ENCODE measurements at places on chromosomes 4 and X.

DNA sequence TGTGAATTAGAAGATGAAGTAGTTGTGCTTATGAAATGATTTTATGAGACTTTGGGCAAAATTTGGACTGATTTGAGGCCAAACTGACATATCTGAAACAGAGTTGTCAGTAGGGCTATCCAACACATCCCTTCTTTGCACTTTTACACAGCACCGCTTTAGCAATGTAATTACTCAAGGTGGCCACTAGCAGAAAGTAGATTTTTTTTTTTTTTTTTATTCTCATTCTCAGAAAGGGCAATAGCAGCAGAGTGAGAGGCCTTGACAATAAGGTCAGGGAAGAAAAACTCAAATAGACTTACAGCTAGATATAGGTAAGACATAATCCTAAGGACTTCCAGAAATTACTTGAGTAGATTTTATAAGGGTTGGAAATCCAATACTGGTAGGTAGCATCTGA, 414.3 kb downstream of the NAP1L3 start:
- DNase-seq: no peak

- no peak for DNase-seq
These were observed 9.8 kb upstream of the HMGB2 start for GRCh38 chr4:173343832-173344397.

- DNase-seq: no peak
These were observed 480.1 kb upstream of the FTHL17 start for GRCh38 chrX:31551913-31552312.

- DNase-seq: no peak
These were observed 46.2 kb downstream of the PCDH19 start for GRCh38 chrX:100363896-100364295.

- no peak for DNase-seq
These were observed 132.0 kb upstream of the MED14 start for GRCh38 chrX:40867352-40867751.

GRCh38 chrX:45517090-45517973, 316.7 kb upstream of the DIPK2B start:
- DNase-seq: no peak

- no peak for DNase-seq
These were observed 51.9 kb downstream of the ARX start for GRCh38 chrX:24963823-24964222.

DNA sequence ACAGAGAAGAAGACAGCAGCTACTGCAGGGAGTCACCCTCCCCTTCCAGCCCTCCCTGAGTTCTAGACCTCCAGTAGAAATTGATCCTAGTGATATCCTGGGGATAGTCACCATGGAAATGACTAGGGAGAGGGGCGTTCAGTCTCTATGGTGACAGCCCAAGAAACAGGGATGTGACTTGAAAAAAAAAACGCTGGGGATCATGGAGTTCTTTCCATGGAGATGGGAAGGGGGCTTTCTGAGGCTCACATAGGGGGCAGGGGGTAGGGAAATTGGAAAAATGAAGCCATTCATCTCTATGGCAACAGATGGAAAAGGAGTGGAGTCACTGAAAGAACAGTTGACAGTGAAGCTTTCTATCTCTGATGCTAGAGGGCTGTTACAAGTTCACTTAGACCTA, 28.0 kb upstream of the IGBP1 start:
- DNase-seq: no peak

DNA sequence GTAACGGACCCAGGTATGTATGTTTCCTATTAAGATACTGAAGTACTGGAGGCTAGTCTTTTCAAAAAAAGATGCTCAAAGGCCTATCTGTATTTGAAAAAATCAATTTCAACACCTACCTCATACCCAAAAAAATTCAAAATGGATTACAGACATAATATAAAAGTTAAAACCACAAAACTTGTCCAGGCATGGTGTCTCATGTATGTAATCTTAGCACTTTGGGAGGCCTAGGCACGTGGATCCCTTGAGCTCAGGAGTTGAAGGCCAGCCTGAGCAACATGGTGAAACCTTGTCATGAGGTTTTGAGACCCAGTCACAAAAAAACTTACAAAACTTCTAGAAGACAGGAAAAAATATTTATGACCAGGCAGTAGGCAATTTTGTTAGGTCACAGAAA, 16.7 kb downstream of the RBMX start:
- DNase-seq: no peak

DNA sequence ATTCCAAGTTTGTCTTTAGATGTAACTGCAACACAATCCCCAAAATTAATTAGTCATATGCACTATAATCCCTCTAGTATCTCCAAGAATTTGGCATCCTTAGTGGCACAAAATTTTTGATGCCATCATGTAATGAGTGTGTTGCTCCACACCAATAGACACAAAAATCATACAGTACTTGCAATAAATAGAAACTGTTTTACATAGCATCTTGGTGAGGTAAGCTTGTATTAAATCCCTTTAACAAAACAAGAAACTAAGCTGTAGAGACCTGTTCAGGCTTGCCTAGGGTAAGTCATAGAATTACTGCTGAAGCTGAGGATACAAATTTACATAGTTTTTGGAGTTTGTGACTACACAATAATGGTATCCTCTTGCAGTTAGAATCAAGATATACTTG, 64.5 kb upstream of the PRSS12 start:
- DNase-seq: no peak

GRCh38 chrX:38170556-38170955, 50.1 kb downstream of the SRPX start:
- DNase-seq: no peak

DNA sequence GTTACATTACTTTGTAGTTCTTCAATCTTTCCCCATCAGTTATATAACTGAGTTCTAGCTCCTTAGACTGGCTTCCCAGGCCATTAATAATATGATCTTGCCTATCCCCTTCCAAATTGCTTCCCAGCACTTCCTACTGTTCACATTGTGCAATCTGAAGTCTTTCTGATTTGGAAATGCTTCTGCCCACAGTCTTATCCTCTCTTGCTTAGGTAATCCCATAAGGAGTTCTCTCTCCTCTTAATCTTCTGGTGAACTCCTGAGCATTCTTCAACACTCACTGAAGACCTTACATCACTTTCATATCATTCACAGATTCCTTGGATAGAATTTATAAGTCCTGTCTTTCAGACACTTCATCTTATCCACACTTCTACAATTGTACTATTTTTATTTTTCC, 132.7 kb upstream of the TTC29 start:
- no peak for DNase-seq

DNA sequence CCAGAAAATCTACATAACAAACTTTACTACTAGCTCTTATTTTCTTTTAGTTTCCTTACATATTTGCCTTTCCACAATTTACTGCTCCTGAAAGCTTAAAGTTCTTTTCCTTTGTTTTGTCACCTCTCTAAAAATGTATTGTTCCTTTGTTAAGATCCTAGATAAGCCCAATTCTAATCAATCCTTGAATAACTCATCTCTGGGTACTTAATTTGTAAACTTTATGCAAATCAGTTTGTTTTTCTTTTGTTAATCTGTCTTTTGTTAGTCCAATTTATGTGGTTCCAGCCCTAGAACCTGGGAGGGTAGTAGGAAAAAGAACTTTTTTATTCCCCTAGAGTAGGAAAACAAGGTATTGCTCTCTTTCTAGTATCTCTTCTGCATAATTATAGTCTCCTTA, 444.7 kb downstream of the PCDH10 start:
- DNase-seq: no peak

- DNase-seq: no peak
These were observed 23.7 kb downstream of the RWDD4 start for GRCh38 chr4:183635321-183635720.

GRCh38 chr4:174071595-174071994, 211.9 kb downstream of the FBXO8 start:
- no peak for DNase-seq

GRCh38 chrX:108347800-108348199, 90.4 kb downstream of the COL4A6 start:
- DNase-seq: no peak

DNA sequence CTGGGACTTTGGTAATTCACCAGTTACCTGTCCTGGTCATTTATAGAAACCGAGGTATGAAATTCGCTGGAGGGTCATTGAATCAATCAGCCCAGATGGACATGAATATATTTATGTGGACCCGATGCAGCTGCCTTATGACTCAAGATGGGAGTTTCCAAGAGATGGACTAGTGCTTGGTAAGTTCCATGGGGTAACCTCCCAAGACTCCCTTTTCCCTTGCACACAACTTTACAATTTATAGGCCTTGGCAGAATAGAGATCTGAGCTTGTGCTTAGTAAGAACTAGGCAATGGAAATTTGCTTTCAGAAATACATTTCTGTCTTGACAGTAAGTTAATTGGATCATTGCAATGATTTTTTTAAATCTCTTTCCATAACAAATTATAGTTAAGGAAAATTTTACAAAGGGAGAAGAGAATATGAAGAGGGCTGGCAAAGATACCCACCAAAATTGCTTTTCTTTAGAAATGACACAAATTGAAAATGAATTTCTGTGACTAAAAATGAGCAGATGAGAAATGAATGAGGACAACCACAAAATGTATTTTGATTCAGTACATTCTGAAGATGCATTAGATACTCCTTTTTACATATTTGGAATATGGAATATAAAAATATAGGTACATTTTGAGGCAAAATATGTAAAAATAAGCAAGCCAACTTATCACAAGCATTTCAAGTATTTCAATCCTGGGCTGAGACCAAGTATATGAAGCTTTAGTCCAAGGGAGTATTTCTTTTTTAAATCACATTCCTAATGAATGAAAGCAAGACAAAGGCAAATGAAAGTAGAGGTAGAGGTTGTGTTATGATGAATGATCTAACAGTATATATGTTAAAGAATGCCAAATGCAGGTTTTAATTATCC, 45.9 kb downstream of the PDGFRA start:
- no peak for DNase-seq

GRCh38 chrX:41275661-41276609, 58.0 kb upstream of the DDX3X start:
- peak; percentile 35 for DNase-seq

GRCh38 chr4:89595125-89595789, 241.7 kb downstream of the SNCA start:
- DNase-seq: no peak

DNA sequence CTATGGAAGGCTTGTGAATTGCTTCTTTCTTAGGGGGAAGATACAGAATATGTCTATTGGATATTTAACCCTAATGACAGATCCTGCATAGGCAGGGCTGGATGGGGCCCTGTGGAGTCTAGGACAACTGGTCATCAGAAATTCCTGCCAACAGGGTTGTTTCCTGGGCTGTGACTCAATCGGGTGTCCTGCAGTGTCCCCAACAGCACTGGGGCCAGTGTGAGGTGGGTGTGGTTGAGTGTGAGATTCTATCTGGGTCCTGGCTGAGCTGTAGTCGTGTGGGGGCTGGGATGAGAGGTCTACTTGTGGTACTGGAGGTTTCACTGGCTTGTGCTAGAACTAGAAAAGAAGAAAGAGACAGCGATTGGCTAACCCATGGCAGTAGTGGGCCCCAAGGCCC, 87.3 kb upstream of the WDR1 start:
- no peak for DNase-seq

GRCh38 chrX:13487731-13488505, 81.5 kb upstream of the EGFL6 start:
- peak; percentile 3 for DNase-seq

DNA sequence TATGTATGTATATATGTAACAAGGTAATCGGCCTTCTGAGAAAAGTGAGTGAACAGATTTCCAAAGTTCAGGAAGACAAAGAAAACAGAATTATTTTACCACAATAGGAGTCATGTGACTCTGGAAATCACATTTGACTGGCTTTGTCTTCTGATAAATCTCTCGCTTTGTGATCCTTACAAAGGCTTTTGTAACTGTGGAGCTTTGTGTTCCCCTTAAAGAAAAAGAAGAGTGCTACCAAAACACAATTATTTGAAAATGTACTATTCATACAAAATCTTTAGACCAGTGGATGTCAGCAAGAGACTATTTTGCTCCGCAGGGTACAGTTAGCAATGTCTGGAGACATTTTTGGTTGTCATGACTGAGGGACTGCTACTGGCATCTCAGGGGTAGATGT, 238.8 kb downstream of the LDB2 start:
- DNase-seq: no peak

DNA sequence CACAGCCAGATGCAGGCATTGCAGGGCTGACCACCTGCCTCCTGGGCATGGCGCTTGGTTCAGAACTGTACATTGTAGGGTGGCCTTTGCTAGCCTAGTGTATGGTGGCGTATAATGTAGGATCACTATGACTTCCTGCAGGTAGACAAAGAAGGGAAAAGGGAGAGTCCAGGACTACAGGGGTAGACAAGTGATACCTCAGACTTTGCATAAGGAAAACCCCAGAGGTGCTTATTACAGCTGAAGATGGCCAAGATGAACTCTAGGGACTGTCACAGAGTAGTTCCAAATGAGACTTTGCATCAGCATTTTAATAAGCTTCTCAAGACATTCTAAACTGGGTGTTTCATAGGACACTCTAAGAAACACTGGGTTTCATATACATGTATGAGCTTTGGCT, 116.4 kb upstream of the PUDP start:
- no peak for DNase-seq

- DNase-seq: no peak
These were observed 30.8 kb downstream of the RBBP7 start for GRCh38 chrX:16839219-16839851.

DNA sequence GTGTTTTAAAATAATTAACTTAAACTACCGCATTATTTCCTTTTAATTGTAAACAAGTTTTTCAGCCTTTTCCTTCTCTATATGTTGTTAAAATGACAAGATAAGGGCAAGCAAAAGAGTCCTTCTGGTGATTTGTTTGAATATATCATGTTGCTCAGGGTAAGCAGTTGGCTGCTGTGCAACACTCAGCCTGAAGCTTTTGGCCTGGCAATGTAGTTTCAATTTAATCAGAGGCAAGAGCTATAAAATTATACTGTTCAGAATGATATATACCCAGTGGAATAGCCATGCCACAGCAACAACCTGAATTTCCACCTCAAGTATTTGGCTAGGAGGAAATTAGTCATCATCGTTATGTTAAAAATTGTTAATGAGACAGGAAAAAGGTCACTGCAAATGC, 53.4 kb downstream of the GRXCR1 start:
- DNase-seq: no peak

DNA sequence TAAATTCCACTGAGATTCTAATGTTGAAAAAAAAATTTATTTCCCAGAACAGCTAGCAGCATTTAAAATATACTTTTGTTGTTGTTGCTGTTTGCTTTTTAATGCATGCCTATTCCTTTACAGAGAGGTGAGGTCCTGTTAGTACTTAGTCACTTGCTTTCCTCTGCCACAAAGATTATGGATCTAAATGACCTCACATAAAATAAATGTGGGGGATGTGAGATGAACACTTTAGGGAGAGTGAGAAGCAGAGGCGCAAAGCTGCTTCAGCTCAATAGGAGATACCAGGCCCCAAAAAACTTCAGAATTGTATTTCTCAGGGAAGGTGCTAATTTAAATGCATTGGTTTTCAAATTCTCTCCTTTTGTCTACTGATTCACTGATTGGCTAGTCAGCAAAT, 4.0 kb downstream of the LDB2 start:
- no peak for DNase-seq

DNA sequence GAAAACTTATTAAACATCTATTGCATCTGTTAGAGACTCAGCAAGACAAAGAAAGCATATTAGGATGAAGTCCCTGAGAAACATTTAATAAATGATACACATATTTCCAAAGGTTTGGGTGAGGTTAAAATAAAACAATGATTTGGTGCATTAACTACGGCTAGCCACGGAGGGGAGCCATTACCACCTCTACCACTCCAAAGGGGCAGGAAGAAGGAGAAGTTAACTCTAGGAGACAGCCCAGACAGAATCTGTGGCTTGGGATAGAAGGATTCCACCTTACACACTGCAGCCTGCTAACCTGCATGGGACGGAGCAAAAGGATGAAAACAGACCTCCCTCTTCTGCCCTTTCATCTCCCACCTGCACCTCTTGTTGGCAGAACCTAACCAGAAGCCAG, 189.1 kb upstream of the C1QTNF7 start:
- no peak for DNase-seq

- no peak for DNase-seq
These were observed 380.7 kb upstream of the CPXCR1 start for GRCh38 chrX:88366314-88366713.

Measured in stimulated activated CD8-positive, alpha-beta memory T cell treated with anti-CD3 and anti-CD28 coated beads, Interleukin-7, amount 100 ng/mL, for 4 hours (primary cell).